ENCODE measurements at places on chromosomes 5 and 9.

DNA sequence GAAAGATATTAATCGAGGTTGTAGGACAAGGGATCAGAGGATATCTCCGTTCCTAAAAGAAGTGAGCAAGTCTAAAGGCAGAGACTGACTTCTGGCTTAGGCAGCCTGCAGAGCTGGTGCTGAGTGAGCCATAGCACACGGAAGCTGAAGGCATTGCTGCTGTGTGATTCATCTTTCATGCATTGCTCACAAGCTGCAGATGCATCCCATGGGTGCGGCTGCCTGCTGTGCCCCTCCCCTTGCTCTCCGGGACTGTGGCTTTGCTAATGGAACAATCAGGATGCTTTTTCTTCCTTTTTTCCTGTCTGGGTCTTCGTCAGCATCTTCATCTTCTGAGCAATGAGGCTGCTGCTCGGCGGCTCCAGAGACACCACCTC, 341.4 kb downstream of the DIRAS2 start:
- no peak for DNase-seq

DNA sequence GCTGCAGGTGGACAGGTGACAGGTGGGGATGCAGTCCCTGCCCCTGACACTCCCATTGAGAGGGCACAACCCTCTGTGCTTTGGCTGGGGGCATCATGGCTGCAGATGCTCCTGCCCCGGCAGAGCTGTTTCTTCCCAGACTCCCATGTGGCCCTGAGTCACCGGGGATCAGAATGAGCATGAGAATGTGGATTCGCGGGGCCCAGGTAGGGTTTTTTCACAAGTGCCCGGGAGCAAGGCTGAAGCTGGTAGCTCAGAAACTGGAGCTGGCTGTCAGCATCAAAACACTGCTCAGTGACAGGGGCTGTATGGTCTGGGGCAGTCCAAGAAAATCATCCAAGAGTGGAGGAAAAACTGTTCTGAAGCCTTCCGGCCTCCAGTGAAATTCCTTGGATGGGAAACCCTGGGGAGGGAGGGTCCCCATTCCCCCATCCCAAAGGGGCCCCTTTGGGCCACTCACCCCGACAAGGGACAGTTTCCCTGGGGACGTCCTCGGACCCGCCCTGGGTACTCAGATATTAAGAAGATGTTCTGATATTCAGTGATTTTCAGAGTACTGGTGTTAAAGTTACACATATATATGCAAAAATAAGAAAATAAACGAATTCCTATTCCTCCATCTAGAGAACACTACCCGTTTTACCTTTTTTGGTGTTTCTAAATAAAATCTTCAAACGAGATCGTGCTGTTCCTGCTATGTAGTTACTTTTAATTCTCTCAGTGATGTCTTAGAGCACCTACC, 120.1 kb upstream of the LPCAT1 start:
- DNase-seq, result no peak

- peak; percentile 97 for DNase-seq
Observed at GRCh38 chr5:52139888-52140615, 647.7 kb upstream of the ITGA1 start.

- DNase-seq, result no peak
Observed at GRCh38 chr5:1000329-1000728, 8.3 kb upstream of the NKD2 start.

GRCh38 chr9:90307891-90308290, 334.7 kb downstream of the DIRAS2 start:
- no peak for DNase-seq

DNA sequence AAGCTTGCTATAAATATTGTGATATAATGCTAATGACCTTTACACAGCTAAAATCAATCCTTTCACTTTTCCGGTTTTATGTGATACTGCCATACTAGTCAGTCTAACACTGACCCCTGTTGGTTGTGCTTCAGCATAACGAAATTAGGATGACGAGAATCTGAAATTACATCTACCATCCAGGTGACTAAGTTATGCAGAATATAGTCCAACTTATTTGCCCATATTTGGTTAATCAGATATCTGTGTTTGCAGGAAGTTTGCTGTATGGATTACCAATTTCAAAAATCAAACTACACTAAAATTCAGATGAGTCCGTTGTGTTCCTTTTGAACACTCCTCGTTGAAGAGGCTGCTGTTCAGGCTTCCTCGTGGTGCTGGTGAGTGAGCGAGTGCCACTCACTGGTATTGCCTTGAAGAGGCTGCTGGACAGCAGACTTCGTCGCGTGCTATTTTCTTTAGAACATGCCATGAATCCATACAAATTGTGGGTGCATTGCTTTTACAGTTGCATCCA, 32.5 kb downstream of the TENT4A start:
- DNase-seq, result peak; percentile 24

DNA sequence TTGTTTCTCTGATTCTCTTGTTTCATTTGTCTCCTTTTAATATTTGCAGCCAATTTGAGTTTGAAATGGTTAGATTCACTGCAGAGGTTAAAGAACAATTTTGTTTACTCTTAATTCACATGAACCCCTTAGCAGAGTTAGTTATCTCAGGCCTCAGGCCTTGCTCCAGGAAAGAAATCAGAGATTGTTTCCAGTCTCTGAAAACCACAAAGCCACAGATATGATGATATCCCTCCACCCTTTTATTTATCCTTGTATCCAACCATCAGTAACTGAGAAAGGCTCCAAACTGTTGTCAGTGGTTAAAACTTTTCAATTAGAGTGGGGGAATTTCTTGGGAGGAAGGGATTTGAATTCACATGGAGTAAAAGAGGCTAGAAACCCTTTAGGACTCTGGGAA, 406.0 kb upstream of the DMAC1 start:
- no peak for DNase-seq
